ENCODE measurements at places on chromosomes 4 and X.

GRCh38 chr4:74675673-74676279 lies 118.5 kb downstream of the BTC start:
- DNase-seq, result no peak

- no peak for DNase-seq
Measured at GRCh38 chrX:108264376-108264775, 172.8 kb downstream of the ATG4A start.

DNA sequence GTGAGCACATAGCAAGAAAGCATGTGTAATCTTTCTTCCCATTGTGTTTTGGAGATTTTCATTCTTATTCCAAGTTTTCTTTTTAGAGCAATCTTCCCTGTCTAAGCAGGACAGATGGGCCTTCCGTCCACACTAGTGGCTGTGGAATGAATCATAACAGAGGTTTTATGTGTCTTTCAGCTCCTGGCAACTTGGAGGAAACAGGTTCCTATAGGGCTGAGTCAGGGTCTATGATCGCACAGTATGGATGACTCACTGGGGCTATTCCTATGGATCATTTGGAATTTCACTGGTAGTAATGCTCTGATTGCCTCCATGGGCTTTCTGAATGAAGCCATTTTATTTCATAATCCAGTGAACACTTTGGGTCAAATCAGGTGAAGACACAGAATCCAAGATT lies 51.8 kb upstream of the CBLL2 start:
- DNase-seq, result no peak

DNA sequence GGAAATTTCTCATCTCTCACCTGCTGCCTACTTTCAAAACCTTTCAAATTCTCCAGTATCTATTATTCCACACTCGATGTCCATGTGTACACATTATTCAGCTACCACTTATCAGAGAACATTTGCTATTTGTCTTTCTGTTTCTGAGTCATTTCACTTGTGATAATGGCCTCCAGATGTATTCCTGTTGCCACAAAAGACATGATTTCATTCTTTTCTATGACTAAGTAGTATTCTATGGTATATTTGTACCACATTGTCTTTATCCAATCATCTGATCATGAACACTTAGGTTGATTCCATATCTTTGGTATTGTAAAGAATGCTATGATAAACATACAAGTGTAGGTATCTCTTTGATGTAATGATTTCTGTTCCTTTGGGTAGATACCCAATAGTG lies 310.1 kb upstream of the SPOCK3 start:
- DNase-seq, result no peak

DNA sequence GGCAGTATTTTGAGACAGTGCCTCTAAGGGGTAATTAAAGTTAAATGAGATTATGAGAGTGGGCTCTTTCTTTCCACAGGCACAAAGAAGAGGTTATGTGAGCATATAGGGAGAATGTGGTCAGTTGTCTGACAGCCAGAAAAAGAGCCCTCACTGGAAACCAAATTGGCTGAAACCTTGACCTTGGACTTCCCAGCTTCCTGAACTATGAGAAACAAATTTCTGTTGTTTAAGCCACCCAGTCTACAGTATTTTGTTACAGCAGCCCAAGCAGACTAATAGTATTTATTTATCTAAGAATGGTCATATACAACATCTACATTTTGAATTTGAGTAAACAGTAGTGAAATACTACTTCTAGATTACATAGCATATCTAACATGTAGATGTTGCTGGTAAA lies 473.8 kb downstream of the IL15 start:
- DNase-seq, result no peak
